ENCODE measurements at places on chromosomes 6 and 20.

DNA sequence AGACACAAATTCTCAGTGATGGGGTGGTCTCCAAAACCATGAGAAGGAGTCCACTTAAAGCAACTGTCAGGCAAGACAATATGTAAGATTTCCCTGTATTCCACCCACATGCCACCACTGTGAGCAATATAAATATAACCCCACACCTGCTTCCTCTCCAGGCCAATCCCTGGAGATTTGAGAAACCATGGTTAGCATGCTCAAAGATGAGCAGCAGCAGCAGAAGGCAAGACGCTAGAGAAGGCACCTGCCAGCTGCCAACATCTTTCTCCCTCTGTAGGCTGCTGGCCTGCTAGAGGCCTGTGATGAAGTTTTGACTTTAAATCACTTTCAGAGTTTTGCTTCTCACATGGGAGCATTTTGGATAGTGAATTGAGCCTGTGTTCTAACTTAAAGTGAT lies 7.9 kb upstream of the SOD2 start:
- peak; percentile 60 for DNase-seq

- DNase-seq: no peak
Observed at GRCh38 chr6:23879816-23880215, 246.2 kb upstream of the NRSN1 start.

- no peak for DNase-seq
Observed at GRCh38 chr20:18416486-18416885, 50.3 kb downstream of the DZANK1 start.

- no peak for DNase-seq
Observed at GRCh38 chr6:111013144-111013915, 31.5 kb downstream of the RPF2 start.

DNA sequence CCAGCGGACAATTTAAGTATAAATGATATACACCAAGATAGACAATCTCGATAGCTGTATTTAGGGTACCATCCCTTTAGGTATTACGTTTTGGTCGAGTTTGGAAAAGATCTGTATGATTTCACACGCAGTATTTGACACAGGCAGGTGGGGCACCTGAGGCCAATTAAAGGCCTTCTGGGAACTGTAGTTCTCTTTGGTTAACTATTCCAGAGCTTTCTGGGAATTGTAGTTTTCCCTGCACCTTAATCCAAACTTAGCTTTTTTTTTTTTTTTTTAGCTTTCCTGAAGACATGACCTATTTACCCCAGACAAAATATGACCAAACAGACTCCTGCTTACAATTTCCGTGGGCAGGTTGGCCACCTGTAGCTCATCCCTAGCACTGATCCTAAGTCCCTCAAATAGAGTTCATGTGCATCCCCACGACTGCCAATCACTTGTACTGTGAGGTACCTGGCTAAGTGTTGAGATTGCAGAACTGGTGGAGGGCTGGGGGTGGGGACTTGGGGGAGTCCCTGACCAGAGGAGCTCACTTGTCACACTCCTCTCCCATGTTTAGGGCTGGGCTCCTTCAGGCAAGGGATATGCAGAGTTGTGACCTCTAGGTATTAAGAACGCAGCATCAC lies 999 bp upstream of the EHMT2 start:
- peak; percentile 71 for DNase-seq

DNA sequence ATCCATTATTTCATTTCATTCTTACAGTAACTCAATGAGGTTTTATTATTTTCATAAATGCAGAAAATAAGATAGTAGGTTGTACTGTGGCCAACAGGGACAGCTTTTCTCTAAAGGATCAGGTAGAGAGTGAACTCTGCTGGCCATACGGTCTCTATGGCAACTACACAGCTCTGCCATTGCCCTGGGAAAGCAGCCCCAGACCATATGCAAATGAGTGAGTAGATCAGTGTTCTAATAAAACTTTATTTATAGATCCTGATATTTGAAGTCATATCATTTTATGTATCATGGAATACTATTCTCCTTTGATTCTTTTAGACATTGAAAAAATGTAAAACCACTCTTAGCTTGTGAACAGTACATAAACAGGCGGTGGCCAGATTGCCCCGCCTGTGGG lies 192.5 kb upstream of the RREB1 start:
- DNase-seq: no peak

DNA sequence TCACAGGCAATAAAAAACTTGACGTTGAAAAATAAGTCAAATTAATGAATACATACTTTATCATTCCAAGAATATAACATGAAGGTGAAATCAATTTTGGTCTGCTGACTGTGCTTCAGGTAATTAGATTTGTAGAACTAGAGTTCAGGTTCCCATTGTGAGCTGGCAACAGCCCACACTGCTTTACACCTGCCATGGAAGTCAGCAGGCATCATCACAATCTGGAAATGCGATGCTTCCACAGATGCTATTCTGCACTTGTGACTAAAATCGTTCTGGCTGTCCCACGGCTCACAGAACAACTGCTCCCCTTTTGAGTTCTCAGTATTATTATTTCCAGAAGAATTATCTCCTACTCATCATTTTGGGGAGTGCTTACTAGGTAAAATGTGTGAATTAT lies 62.6 kb upstream of the THEMIS start:
- no peak for DNase-seq

- DNase-seq: no peak
Observed at GRCh38 chr6:127201321-127201720, 65.3 kb upstream of the RNF146 start.

DNA sequence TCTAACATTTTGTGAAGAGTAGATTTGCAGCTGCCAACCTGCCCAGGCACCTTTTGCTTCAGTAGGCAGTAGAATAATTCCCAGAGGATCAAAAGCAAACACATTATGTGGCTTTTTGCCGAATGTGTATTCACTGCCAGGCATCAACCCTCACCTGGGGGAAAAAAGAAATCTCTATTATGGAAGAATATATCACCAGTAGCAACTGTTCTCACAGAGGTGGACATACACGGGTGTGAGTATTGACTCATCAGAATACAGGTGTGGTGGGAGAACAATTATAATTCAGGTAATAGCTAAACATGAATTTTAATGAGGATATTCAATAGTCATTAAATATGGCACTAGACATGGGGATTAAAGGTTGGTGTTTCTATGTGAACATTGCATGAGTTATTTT lies 910.7 kb downstream of the TFAP2A start:
- DNase-seq: no peak

DNA sequence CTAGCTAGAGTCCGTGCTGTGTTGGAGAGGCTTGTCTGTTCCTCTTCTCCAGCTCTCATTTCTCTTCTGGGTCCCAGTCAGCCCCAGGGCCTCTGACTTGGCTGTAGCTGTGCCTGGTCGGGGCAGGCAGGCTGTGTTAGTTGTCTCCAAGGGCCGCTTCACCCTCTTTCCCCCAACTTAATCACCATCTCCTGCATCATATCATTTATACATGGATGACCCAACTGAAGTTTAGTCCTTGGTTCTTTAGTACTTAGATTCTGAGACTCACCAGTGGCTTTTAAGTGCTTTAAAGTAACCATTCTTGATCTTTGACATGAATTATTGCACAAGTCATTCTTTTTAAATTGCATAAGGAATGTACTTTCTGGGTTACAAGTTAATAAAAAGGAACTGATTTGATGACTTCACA lies 127.3 kb downstream of the RTN4IP1 start:
- no peak for DNase-seq

- DNase-seq: no peak
Observed at GRCh38 chr6:79631693-79632172, 604 bp downstream of the SH3BGRL2 start.

DNA sequence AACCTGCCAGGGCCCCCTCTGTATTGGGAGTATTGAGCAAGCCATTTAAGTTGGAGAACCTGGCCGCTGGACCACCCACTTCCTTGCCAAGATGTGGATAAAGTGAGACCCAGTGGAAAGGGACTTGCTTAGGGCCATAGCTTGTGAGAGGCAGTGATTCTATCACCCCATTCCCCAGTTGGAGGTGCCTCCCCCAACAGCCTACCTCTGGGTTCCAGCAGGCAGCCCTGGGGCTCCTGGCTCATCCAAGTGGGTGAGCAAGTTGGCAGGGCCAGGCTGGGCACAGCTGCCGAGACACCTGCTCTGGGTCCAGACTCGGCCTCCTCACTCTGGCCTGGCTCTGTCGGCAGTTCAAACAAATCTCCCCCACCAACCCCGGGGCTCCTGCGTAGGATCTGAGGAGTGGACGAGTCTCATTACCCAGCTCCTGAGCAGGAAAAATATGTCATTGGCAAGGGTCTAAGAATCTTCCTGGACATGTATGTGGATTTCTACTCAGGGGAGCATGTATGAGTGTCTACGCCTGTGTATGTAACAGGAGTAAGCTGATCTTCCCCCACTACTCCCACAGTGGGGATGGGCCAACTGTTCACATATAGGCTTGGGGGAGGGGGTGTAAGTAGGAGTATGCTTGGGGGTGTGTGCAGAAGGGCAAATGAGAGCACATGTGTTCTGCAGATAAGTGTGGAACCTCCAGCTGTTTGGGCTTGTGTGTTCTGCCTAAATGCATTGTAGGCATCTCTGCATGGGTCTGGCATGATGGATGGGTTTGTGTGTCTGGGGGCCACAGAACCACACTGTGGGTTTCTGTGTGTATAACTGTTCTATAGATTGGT lies 1.9 kb downstream of the ID1 start:
- no peak for DNase-seq

GRCh38 chr20:11041396-11041795 lies 367.6 kb upstream of the JAG1 start:
- no peak for DNase-seq

- DNase-seq: no peak
Observed at GRCh38 chr6:83464381-83465140, 33.7 kb upstream of the ME1 start.

GRCh38 chr6:110355727-110356126 lies 2.4 kb downstream of the METTL24 start:
- no peak for DNase-seq

DNA sequence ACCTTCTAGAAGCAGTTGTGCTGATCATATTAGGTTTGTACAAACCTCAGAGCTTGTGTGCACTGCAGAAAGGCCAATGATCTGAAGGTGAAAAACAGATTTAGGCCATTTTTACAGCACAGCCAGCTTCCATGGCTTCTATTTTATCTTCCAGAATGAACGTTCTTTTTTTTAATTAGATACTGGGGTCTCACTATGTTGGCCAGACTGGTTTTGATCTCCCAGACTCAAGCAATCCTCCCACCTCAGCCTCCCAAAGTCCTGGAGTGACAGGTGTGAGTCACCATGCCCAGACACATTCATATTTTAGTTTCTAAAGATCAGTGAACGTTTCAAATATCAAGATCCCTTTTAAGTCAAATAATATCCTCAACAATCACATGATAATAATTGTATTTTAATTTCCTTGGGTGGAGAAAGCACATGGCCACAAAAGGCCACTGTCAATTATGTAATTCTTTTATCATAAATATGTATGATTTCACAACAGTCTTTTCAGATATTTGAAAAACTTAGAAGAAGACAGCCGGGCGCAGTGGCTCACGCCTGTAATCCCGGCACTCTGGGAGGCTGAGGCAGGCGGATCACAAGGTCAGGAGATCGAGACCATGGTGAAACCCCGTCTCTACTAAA lies 326.7 kb upstream of the JARID2 start:
- DNase-seq: no peak

GRCh38 chr20:10670501-10671220 lies 3.1 kb downstream of the JAG1 start:
- DNase-seq: peak; percentile 57

DNA sequence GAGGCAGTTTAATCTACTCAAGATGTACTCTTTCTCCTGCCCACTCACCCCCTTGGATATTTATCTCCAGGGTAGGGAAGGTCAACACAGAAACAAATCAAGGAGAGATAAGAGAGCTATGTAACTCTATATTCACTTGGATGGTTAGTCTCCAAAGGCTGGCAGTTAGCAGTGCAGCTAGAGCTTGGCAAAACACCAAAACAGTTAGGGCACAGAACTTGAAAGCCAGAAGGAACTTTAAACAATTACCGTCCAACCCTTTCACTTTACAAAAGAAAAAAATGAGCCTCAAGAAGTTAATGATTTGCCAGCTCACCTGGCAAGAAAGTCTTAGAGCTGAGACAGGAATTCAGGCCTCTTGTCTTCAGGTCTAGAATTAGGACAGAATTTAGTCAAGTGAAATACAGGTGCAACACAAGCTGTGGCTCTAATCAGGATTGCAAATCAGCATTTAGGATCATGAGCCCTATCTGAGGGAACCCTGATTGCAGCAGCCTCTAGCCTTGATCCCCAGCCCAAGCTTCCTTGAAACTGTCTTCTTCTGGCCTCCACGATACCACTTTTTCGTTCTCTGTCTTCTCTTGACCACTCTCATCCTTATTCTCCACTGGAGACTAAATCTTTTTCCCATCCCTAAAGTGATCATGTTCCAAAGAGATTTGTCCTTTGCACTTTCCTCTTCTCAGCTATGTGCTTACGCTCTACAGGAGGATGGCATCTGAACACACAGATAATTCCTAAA lies 14.9 kb downstream of the NEDD9 start:
- no peak for DNase-seq

DNA sequence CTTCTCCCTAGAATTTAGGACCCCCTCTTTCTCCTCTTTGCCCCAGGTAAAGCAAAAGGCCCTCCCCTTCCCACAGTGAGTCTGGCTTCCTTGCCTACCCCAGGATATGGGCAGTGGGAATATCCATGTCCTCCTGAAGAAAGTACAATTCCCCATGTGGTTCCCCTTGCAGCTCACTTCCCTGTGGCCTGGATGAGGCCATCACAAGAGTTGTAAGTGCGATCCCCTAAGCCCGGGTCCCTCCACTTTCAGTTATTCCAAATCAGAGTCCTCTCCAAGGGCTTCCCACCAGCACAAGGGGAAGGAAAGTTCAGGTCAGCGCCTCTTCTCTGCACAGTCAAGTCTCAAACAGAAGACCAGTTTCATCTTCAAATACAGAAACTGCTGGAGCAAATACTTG lies 10.2 kb upstream of the PTPN1 start:
- no peak for DNase-seq

- DNase-seq: no peak
Observed at GRCh38 chr6:131728296-131728939, 17.6 kb upstream of the CTAGE9 start.

- DNase-seq: peak; percentile 21
Observed at GRCh38 chr6:42390228-42390934, 61.3 kb downstream of the TRERF1 start.

DNA sequence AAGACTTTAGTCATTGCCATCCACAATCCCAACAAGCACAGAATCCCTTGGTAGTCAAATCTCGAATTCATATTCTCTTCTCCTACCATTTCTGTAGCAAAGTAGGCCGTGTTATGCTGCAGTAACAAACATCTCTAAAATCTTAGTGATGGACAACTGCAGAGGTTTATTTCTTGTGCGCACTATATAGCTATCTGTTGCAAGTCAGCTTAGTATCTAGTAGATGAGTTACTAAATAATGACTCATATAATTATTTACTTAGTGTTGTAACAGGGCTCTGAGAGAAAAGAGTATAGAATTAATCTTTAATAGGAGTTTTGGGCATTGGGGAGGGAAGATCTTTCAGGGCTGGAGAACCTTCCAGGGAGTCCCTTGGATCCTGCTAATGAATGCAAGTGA lies 73.3 kb downstream of the CAP2 start:
- DNase-seq: no peak
